H9 (cell line): ENCODE measurements at places on chromosomes 12 and 14.

DNA sequence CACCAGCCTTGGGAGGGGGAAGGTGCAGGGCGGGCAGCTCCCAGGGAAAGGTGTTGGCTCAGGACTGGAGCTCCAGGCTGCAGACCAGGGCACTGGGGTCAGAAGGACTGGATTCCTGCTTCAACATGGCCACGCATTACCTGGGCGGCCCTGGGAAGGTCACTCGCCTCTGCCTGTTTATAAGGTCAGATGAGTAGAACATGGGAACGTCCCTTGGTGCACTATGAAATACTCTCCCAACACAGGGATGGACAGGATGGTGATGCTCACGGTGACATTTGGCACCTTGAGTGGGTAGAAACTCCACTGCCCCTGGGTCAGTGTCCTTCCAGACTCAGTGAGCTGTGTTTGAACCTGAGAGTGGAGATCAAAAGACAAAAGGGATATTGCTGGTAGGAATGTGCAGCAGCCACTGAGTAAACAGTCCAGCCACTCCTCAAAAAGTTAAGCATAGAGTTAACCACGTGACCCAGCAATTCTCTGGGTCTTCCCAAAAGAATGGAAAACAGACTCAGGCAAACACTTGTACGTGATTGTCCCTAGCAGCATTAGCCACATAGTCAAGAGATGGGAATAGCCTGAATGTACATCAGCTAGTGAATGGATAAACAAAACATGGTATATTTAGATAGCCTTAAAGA is 9.1 kb upstream of the BDKRB2 start:
- H3K4me3 ChIP-seq, result no peak overlapping the region
- peaks cover 10% of the 10 kb centered on the region; the same call in 1 of the 2 replicates for H3K4me1 ChIP-seq
- H3K27me3 ChIP-seq, result no peaks in the 10 kb centered on the region
- no peak overlapping the region for H3K27ac ChIP-seq
- H3K36me3 ChIP-seq, result no peaks in the 10 kb centered on the region
- DNase-seq, result no peak

GRCh38 chr12:65086236-65086635 is 34.9 kb downstream of the WIF1 start:
- no peak overlapping the region for H3K27ac ChIP-seq
- no peak for DNase-seq
- H3K4me1 ChIP-seq, result no peaks in the 10 kb centered on the region; the same call in 1 of the 2 replicates

GRCh38 chr12:69966409-69966808 is 141.4 kb downstream of the MYRFL start:
- no peak overlapping the region for H3K4me3 ChIP-seq
- H3K36me3 ChIP-seq, result no peaks in the 10 kb centered on the region
- H3K27me3 ChIP-seq, result no peaks in the 10 kb centered on the region
- H3K4me1 ChIP-seq, result no peaks in the 10 kb centered on the region
- DNase-seq, result no peak
- no peak overlapping the region for H3K27ac ChIP-seq

- peaks cover 25% of the 10 kb centered on the region for H3K36me3 ChIP-seq
- no peaks in the 10 kb centered on the region for H3K27me3 ChIP-seq
- no peak within 1 kb of the TSS for H3K27ac ChIP-seq
- H3K4me3 ChIP-seq, result no peak within 1 kb of the TSS
- H3K4me1 ChIP-seq, result peaks cover 2% of the 10 kb centered on the region; the same call in 1 of the 2 replicates
Observed at GRCh38 chr12:10453156-10453555, at the start of gene KLRC1. Gene KLRC1, minus strand, starts transcription at chr12:10453377. Its CDS starts 2,221 bp downstream, at chr12:10451156.

- H3K27me3 ChIP-seq, result no peaks in the 10 kb centered on the region
- no peak for DNase-seq
- H3K27ac ChIP-seq, result no peak overlapping the region
Observed at GRCh38 chr14:70887737-70888499, 19.3 kb upstream of the PCNX1 start.

GRCh38 chr12:85280165-85280983 is at the start of gene ALX1:
Gene ALX1, plus strand, starts transcription at chr12:85280220. Its CDS starts 42 bp downstream, at chr12:85280262.
- peak within 1 kb of the TSS; percentile 87 for H3K4me3 ChIP-seq
- no peaks in the 10 kb centered on the region for H3K36me3 ChIP-seq
- no peaks in the 10 kb centered on the region for H3K4me1 ChIP-seq

GRCh38 chr12:120903412-120904196 is 554 bp downstream of the SPPL3 start:
- peak overlapping the region; percentile 100 for H3K4me3 ChIP-seq
- peak; percentile 51 for DNase-seq
- H3K27ac ChIP-seq, result no peak overlapping the region
- no peaks in the 10 kb centered on the region; the same call in 1 of the 2 replicates for H3K4me1 ChIP-seq
- peaks cover 12% of the 10 kb centered on the region for H3K36me3 ChIP-seq

GRCh38 chr12:106133136-106134087 is 5.3 kb downstream of the NUAK1 start:
- H3K4me1 ChIP-seq, result peaks cover 28% of the 10 kb centered on the region
- DNase-seq, result peak; percentile 83
- H3K36me3 ChIP-seq, result no peaks in the 10 kb centered on the region; the same call in 2 of the 3 replicates
- H3K27ac ChIP-seq, result peak overlapping the region; percentile 72
- H3K4me3 ChIP-seq, result 0 out of 2 replicates have a peak overlapping the region, but pooled peaks have one; percentile 5
